ENCODE measurements at places on chromosomes 7 and 10.

DNA sequence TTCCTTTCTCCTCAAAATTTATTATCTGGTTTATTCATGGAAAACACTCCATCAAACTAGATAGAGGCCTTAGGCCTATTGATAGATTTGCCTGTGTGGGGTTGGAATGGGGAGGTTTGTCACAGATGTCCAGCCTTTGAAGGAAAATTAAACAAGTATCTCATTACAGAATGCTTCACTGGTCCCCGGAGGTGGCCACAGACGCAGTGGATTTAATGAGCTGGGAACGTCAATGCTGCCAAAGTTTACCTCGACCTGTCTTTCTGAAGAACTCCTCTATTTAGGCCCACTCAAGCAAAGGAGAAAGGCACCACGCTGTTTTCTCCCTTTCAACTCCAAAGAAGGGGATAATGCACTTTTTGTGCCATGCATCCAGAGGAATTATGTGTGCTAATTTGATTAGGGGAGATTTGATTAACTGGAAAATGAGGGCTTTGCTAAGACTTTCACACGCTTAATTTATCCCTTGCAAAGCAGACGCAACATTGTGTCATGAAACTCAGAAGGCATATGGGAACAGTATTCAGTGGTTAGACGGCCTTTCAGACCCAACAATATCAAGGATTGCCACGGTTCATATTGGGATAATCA lies 558.8 kb upstream of the GALNT17 start:
- no peak for DNase-seq

DNA sequence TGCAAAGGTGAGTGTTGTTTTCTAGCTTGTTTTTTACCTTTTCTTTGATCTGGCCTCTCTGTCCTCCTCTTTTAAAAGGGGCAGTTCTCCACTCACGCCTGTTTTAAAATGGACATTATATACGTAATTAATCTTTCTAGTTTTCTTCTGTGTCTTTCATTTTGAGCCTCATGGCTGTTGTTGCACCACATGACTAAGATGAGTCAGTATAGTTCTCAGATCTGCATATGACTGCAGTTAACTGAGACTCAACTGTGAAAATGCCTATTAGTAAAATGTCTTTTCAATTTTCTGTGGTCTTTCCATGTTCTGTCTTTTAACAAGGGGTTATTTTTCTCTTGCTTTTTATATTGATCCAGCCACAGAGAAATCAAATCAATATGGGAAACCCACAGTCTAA lies 296.1 kb downstream of the CDK14 start:
- no peak for DNase-seq

DNA sequence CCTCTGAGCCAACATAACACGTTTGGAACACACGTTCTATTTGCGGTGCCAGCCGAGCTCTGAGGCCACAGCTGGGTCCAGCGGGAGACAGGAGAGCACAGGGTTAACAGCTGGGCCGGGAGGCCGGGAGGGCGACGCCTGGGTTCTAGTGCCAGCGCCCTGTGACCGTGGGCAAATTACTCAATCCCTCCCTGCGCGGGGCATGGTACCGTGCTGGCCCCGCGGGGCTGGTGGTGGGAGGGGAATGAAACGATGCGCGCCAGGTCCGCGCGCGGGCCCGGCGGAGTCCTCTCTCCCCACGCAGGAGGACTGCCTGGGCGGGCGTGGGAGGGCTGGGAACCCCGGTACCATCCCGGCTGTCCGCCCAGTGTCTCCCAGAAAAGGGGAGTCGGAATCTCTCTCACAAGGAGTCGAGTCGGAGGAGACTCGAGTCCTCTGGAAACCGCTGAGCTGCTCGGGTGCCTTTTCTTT lies 30.4 kb downstream of the LEP start:
- DNase-seq = no peak

DNA sequence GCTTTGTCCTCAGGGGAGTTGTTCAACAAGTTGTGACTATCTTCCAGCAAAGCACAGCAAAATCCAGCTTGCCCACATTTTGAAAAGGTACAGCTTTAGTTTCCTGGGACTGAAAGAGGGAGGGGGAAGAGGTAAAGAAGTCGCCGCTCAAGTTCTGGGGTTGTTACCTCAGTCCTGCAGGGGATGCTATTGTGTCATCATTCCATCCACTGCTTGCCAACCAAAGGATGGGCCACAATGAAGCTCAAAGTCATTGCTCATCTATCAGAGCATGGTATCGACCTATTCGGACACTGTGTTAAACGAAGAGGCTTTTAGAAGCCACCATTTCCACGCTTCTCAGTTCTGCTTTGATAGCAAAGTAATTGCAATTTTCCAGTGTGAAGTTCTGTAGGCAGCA lies 34.3 kb downstream of the NPY start:
- no peak for DNase-seq

DNA sequence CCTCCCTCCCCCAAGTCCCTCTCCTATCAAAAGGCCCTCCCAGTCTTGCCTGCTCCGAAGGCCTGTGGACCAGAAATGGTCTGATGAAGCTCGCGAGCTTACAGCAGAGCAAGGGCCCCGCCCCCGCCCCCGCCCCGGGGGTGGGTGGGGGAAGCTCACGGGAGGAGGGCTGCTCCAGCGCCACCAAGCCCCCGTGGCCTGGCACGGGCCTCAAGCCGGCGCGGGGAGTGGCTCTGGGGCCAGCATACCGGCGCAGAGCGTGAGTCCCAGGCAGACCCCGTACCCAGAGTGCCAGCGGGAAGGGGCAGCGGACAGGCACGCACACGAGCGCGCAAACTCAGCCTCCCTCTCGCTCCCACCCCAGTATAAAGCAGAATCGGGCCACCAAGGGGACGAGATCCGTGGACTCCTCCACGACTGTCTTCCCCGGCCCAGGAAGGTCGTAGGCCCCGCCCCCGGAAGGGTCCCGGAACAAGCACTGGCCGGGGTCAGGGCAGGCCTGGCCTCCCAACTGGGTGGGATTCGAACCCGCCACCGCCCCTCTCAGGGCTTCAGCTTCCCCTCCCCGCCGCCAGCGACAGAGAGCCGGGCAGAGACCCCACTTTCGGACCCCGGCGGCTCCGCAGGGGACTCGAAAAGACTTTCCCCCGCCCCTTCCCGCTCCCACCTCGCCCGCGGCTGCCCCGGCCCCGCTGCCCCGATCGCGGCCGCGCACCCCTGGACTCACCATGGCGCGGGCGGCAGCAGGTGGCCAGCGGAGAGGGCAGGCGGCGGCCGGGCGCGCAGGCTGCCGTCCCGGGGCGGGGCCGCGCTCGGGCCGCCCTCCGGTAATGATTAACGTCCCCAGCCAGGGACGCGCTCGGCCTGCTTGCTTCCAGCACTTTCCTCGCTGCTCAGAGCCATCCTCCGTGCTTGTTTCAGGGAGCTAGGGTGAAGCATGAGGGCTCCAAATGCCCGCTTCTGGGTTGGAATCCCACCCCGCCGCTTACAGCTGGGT lies at the start of gene PCBD1:
PCBD1 (minus strand) TSS at position 762 of the 997 bp plus-strand sequence; CDS start at position 730, 32 bp downstream.
- DNase-seq = peak; percentile 71

DNA sequence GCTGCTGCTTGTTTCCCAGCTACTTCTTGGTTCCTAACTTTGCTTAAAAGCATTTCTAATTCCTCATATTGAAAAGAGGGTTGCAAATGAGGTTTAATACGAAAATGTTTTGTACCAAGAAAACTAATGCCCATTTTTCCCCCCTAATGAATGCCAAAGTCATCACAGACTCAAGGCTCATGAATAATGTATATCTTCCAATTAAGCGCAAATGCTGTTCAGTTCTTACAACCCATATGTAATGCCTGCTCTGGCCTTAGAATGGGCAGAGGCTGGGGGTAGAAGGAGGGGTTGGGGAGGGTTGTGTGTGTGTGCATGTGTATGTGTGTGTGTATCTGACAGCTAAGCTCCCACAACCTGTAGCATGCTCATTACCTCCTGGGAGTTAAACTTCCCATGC lies 901.7 kb downstream of the KCNMA1 start:
- no peak for DNase-seq

GRCh38 chr7:125561006-125561405 lies 631.4 kb upstream of the POT1 start:
- DNase-seq = no peak

DNA sequence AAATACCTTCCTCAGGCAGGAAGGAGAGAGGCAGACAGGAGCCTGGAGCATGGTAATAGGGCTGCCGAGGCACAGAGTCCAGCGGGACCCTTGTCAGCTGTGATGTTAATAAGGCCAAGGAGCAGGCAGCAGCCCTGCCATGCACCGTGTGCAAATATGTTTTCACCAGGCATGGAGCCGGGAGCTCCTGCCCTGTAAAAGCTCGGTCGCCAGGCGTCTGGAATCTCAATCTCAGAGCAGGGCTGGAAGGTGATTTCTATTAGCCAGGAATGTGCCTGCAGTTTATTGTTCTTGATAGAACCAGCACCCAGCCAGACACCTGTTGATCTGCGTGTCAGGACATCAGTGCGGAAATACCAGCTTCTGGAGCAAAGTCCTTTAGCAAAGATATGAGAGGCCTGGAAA lies 469.8 kb downstream of the GLRX3 start:
- no peak for DNase-seq

DNA sequence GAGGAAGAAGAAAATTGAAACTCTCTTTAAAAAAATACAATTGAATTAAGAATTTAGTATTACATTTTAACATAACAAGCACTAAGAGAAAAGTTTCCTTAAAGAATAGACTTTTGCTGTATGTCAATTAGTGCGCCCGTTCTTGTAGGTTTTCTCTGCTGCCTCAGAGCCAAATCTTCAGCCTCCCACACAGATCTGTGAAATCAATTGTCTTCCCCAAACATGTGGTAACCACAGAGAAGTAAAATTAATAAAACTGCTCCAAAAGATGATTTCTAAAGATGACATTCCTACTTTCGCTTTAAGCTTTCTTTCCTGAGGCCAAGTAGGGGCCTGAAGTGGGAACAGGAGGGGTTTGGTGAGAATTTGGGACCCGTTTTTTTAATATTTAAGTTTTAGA lies 113.2 kb upstream of the ADO start:
- DNase-seq = no peak

DNA sequence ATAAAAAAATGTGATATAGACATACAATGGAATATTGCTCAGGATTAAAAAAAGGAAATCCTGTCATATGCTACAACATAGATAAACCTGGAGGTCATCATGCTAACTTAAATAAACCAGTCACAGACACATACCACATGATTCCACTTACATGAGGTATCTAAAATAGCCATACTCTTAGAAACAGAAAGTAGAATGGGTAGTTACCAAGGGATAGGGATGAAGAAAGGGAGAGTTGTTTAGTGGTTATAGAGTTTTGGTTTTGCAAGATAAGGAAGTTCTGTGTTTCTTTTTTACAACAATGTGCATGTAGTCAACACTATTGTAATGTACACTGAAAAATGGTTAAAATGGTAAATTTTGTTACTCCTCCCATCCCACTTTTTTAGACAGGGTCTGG lies 30.5 kb downstream of the BICC1 start:
- no peak for DNase-seq

GRCh38 chr10:30430544-30431298 lies 3.3 kb upstream of the MAP3K8 start:
- DNase-seq = no peak

- no peak for DNase-seq
Measured at GRCh38 chr7:25384788-25385505, 156.7 kb upstream of the NPVF start.

DNA sequence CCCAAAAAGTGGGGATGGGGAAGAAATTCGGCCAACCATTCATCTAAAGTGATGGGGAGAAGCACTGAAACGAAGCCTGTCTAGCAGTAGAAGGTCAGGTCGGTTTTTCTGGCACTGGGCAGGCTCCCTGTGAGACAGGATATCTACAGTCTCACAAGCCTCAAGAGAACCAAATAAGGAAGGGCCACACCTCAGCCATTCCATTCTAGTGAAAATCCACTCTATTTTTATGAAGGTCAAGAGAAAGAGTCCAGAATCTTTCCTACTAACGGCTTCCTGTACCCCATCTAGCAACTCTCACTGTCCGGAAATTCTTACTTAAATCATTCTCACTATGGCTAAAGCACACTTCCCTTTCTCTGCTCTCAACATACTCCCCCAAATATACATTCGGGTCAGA lies 267.1 kb downstream of the PRPF18 start:
- no peak for DNase-seq

GRCh38 chr7:155470686-155471638 lies 13.0 kb downstream of the EN2 start:
- no peak for DNase-seq

DNA sequence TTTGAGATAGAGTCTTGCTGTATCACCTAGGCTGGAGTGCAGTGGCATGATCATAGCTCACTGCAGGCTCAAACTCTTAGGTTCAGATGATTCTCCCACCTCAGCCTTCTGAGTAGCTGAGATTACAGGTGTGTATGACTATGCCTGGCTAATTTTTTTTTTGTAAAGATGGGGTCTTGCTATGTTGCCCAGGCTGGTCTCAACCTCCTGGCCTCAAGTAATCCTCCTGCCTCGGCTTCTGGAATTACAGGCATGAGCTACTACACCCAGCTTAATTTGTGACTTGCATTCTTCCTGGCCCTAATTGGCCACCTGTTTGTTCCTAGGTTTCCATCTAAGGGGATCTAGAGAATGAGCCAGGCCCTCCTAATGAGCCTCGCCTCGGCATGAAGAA lies 9.3 kb downstream of the ARHGAP22 start:
- no peak for DNase-seq

- peak; percentile 17 for DNase-seq
Measured at GRCh38 chr10:35635576-35635975, 6.5 kb downstream of the FZD8 start.

- DNase-seq = no peak
Measured at GRCh38 chr7:113321201-113321600, 202.8 kb upstream of the SMIM30 start.

DNA sequence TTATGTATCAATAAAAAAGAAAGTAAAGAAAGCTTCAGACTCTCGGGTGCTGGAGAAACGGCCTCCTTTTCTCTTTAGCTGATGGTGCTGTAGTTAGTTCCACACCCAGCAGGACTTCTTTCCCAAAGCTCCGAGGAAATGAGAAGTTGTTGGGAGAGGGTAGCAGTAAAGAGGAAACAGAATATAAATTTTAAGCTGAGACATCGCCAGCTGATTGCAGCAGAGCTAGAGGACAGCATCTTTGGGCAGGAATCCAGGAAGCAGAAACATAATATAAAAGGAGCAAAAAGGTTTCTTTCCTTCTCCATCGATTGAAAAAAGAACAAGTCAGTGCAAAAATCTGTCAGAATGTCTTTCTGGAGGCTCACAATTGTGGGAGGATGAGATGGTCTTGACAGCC lies 616.9 kb upstream of the FOXK1 start:
- DNase-seq = no peak

DNA sequence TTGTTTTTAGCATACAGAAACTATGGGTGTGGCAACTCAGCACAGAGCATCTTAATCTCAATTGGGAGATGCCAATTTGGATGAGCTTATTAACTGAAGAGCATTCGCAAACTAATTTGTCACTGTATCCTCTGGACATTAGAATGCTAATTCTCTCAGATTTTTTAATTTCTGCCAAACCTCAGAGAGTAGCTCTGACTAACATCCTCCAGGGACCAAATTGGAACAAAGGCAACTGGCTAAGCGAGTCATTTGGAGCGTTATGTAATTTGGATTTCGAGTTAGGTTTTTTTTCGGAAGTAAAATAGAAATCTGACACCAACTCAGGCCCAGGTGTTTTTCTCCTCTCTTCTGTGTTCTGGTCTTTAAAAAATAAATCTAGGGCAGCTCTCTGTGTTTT lies 201.9 kb downstream of the BMPER start:
- no peak for DNase-seq

All from activated T-helper 1 cell treated with anti-CD3 and anti-CD28 coated beads, Interleukin-12 subunit alpha, Interleukin-12 subunit beta, Interleukin-2, Interleukin-4 antibody, amounts not matched to agents 30 ng/mL and 10 ng/mL and 1 ng/mL, durations not matched to agents 14 hours and 24 hours and 36 hours (primary cell).